Natural killer cell (primary cell): ENCODE measurements at places on chromosomes 2 and 18. TPM values are rescaled to one million over a fixed set of nuclear protein-coding genes. Genes with fewer than 3 reads are reported as not detected.

KYNU gene
- 0.82 TPM for total RNA-seq

MRO gene
- total RNA-seq, result not detected

GAREM1 gene
- total RNA-seq, result 0.09 TPM

KRTCAP3 gene
- 8.4 TPM for total RNA-seq

MC5R gene
- total RNA-seq, result not detected

EFEMP1 gene
- total RNA-seq, result not detected
